RCC 7860 (cell line): ENCODE measurements at places on chromosomes 7 and 10.

- no peak for DNase-seq
Observed at GRCh38 chr10:91924212-91925021, 847 bp downstream of the BTAF1 start.

DNA sequence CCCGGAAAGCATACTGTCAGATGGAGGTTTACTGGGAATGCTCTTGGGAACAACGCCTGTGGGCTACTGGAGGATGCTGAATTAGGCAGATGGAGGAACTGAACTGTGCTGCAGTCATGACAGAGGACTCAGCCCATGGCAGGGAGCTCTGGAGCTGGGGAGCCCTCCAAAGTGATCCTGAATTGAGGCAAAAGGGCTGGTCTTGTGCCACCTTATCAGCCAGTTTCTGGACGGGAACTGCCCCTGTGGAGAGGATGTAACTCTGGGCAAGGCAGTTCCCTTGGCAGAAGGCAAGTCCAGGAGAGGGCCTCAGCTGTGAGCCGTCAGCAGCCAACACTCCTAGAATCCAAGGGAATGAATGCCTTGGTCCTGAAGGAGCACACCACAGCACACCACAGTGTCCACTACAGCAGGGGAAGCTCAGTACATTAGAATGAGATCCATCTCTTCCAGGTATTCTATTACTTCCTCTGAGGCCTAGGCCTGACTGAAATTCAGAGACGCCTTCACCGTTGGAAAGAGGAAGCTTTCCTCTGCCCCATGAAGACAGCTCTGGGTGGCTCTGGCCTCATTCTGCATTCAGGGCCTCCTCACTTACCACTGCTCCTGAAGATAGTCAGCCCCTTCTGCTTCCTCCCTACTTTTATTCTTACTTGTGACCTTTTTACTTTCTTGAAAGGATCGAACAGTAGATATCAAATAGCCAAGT, 139.6 kb upstream of the GPR26 start:
- DNase-seq, result no peak

DNA sequence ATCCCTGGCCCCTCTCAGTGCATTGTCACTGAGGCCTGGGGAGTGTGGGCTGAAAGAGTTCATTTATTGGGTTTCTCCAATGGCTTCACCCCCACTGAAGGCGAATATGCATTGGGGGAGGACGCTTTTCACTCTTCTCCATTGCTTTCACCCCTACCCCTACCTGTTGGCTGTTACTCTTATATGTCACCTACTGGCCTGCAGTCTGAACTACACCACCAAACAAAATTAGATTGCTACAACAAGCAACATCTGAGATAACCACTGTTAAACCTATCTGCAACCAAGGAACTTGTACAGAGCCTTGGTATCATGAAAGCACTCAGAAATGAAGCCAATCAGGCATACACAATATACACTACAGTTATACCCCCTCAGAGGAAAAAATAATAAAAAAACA, 203.7 kb downstream of the REEP3 start:
- no peak for DNase-seq

- DNase-seq, result no peak
Observed at GRCh38 chr7:112503361-112503972, 22.7 kb downstream of the LSMEM1 start.

DNA sequence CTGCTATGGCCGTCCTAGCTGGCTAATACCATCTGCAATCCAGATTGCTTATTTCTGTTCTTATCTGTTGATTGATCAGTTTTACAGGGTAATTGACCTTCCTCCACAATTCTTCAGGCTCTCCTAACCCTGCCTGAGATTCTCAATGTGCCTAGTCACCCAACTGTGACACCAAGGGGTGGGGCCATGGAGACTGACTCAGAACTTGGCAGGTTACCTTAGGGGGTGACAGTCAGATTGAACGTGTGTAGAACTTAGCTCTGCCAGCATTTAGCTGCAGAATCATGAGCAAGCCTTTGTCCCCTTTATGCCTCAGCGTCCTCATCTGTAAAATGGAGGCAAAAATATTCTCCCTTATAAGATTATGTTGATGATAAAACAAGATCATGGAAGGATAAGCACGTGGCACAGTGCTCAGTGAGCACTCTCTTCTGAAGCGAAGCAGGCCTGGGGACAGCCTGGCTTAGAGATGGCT, 19.1 kb upstream of the LEP start:
- peak; percentile 83 for DNase-seq

DNA sequence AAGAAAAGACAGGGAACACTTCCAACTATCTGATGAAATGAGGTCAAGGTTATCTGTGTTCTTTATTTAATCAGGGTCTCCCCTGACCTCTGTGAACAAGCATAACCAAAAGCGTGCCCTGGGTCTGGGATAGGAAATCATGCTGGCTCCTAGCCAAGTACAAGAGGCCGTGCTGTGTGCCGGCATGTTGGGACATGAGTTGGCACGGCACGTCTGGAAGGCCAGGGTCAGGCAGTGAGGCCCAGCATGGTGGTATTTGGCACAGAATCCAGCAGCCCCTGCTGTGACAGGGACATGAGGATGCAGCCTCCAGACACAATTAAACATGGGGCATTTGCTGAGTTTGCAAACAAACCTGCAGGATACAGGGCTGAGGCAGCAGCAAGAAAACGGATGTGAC, 320.4 kb downstream of the PLXNA4 start:
- DNase-seq, result no peak

GRCh38 chr10:77834540-77834939, 92.0 kb downstream of the DLG5 start:
- no peak for DNase-seq

GRCh38 chr10:86180861-86181260, 185.7 kb downstream of the GRID1 start:
- DNase-seq, result no peak

DNA sequence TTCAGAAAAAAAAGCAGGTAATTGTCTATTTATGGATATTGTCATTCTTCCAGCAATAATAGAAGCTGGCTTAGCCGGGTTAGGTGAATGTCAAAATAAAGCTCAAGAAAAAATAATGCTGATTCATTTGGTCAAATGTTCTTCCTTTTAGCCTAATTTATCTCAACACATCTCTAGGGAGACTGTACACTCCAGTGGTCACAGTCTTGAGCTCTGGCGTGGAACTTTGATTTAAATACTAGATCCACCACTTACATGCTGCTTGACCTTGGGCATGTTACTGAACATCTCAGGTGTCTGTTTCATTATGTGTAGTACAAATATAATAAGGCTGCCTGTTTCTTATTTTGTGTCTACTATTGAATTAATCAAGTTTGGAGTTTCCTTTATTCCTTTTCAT, 22.0 kb downstream of the PRTFDC1 start:
- DNase-seq, result peak; percentile 37
